Psoas muscle (tissue), 8 donors: ENCODE measurements at places on chromosomes 16 and 17.
A peak's percentile ranks its signal among the peaks of the same experiment; 100 is the strongest.

- no peak for DNase-seq
Observed at GRCh38 chr17:64599187-64599676, 62.9 kb downstream of the SMURF2 start.

DNA sequence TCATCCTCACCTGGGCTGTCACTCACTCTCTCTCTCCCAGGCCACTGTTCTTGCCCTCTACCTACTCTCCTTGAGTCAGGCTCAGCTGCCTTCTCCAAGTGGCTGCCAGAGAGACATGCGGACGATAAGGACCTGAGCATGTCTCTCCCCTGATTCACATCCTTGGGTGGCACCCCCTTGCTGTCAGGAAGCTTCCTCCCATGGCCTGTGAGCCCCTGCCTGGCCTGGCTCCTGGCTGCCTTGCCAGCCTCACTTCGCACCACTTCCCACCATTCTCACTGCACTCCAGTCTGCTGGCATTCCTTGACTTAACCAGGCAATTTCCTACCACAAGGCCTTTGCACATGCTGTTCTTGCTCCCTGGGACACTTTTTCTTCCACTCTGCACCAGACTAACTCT, 2.7 kb upstream of the ALDH3A1 start:
- no peak for DNase-seq

DNA sequence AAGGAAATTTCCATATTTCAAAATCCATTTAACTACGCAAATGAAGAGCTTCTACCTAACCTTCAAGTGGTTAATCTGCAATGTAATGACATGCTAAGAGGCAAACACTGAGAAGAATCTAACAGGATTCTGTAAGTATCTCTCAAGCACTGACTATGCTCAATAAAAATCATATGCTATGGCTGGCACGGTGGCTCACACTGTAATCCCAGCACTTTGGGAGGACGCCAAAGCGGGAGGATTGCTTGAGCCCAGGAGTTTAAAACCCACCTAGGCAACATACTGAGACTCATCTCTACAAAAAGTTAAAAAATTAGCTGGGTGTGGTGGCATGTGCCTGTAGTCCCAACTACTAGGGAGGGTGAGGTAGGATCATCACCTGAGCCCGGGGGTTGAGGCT, 32.7 kb downstream of the GNA13 start:
- DNase-seq = peak; percentile 50

DNA sequence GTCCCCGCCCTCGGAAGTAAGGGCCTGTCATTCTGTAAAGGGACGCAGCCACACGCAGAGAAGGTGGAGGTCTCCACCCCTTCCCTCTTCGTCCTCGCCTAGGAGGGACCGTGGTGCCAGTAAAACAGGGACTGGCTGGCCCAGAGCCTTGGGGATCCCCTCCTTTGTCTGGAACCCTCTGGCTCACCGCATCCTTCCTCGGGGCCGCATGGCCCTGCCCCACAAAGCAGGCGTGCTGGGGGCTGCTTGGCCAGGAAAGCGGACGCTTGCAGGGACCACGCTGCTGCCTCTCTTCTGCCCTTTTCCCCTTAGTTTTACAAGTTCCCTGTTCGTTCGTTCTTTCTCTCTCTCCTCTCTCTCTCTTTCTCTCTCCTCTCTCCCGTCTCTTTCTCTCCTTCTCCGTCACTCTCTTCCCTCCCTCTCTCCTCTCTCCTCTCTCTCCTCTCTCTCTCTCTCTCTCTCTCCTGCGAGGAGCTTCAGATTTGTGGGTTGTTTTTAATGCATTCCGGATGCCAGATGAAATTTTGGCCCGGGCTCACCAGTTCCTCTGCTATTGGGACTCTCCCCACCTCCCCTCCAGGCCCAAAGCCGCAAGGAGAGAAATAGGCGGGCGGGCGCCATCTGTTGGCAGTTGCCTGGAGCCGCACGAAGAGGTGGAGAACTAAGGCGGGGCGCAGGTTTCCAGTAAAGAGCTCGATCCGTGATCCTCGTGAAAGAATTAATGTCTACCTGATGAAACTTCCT, 35.1 kb upstream of the CDRT4 start:
- DNase-seq = peak; percentile 96

DNA sequence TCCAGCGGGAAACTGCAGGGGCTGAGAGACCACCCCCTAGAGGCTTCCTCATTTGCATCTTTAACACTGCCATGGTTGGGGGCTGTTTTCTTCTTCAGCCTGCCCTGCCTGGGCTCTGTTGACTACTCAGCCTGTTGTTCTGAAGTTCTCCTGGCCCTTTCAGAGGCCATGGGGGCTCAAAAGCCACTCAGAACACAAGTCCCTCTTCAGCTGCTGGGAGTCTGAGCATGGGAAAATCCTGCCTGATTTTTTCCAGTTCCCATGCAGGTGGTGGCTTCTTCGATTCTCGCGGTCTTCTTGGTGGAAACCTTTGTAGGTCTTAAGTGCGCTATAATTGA, 36.3 kb downstream of the PLCG2 start:
- DNase-seq = no peak

DNA sequence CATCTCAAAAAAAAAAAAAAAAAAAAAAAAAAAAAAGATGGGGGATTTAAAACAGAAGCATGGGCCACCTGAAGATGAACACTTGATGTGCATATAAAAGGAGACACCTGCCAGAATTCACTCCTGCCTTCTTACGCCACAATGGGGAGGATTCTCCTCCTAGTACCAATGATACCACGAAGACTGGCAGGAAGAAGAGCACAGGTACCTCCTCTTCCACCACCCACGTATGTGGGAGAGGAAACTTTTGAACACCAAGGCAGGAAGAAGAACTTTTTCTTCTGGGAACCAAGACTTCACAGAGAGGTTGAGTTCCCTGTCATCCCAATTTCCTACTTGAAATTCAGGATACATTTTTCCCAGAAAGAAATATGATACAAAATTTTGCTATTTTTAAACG, 2.7 kb upstream of the MAP2K6 start:
- DNase-seq = no peak

GRCh38 chr16:61581417-61582046, 454.7 kb downstream of the CDH8 start:
- DNase-seq = peak; percentile 45

DNA sequence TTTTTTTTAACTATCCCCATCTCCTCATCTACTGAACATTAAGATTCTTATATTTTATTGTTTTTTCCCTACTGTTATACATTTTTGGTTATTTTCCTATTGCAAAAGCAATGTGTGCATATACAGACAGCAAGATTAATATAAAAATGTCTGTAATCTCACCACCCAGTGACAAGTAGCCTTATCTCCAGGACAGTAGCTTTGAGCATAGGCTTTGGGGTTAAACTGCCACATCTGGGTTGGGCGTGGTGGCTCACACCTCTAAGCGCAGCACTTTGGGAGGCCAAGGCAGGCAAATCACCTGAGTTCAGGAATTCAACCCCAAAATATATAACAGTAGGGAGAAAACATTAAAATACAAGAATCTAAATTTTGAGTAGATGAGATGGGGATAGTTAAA, 27.4 kb upstream of the SSTR2 start:
- no peak for DNase-seq

GRCh38 chr17:78394209-78394608, 15.8 kb downstream of the PGS1 start:
- DNase-seq = no peak

- DNase-seq = no peak
Observed at GRCh38 chr17:80428363-80428762, 13.4 kb downstream of the ENDOV start.

- no peak for DNase-seq
Observed at GRCh38 chr17:13273806-13274205, 256.0 kb upstream of the ELAC2 start.

GRCh38 chr17:39921323-39921722, 2.9 kb upstream of the GSDMB start:
- DNase-seq = no peak

DNA sequence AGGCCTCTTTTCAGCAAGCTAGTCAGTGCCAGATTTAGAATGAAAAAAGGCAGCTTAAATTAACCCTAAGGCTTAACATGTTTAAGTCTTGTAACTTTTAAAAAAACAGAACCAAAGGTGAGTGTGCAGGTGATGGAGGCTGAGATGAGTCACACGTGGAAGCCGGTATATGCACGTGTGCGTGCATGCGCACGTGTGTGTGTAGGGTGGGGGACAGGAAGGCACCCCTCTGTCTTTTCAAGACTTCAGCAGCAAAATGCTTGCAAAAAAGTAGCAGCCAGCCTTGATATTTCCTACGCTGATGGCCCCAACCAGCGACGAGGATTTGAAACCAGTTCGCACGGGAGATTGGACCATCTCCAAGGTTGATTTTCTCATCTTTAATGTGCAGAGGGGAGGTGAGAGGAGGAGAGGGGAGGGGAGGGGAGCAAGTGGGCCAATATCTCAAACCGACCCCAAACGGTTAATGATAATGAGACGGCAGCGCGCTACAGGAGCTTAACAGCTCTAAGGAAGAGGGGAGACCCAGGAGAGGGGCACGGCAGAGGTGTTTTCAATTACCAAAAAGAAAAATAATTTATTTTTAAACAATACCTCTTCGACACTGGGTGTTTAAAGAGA, 154.7 kb downstream of the ZNF423 start:
- no peak for DNase-seq

DNA sequence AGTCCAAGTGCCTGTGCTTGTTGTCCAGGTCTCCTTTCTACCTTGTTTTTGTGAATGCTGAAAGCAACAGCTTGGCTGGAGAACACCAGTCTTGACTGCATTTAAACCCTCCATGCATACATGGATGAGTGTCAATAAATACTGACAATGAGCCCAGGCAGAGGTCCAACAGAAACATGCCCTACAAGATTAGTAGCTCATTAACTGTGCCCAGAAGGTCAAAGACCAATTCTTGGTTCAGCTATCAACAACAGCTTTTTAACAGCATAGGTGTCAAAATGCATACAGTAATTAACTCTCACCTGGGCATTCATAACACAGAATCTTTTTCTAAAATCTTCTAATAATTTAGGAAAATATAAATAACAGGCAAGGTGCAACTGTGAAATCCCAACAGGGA, 63.2 kb downstream of the N4BP1 start:
- no peak for DNase-seq

GRCh38 chr16:83630979-83631378, 176.8 kb upstream of the HSBP1 start:
- no peak for DNase-seq

DNA sequence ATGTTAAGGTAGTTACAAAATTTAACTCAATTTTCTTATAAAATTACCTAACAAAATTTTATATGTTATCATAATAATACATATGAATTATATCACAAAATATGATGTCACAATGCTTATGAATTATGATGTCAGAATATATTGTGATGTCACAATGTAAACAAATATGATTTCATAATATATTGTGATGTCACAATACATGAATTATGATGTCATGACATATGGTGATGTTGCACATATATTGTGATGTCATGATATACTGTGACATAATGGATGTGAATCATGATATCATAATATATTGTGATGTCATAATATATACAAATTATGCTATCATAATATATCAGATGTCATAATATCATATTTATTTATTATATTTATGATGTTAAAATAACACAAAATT, 1879.9 kb downstream of the TP53TG3F start:
- no peak for DNase-seq

GRCh38 chr16:73287859-73288405, 240.0 kb upstream of the ZFHX3 start:
- DNase-seq = no peak
